ENCODE measurements at places on chromosomes 1 and 21.

- no peak for DNase-seq
Observed at GRCh38 chr1:198491028-198491427, 49.5 kb downstream of the ATP6V1G3 start.

DNA sequence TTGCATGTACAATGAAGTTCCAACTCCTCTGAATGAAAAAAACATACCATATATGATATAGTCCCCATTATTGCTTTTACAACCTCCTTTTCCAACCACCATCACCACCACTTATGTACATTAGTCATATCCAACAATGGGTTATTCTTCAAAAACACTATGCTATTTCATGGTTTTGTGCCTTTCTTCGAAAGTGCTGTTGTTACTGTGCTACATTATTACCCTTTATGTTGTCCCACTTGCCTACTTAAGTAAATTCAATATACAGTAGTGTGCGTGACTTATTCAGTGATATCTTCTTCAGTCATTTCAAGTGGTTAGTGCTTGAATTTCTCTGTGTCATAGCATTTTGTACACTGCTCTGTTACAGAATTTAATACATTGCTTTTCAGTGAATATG is 105.3 kb downstream of the ASH1L start:
- DNase-seq, result no peak

DNA sequence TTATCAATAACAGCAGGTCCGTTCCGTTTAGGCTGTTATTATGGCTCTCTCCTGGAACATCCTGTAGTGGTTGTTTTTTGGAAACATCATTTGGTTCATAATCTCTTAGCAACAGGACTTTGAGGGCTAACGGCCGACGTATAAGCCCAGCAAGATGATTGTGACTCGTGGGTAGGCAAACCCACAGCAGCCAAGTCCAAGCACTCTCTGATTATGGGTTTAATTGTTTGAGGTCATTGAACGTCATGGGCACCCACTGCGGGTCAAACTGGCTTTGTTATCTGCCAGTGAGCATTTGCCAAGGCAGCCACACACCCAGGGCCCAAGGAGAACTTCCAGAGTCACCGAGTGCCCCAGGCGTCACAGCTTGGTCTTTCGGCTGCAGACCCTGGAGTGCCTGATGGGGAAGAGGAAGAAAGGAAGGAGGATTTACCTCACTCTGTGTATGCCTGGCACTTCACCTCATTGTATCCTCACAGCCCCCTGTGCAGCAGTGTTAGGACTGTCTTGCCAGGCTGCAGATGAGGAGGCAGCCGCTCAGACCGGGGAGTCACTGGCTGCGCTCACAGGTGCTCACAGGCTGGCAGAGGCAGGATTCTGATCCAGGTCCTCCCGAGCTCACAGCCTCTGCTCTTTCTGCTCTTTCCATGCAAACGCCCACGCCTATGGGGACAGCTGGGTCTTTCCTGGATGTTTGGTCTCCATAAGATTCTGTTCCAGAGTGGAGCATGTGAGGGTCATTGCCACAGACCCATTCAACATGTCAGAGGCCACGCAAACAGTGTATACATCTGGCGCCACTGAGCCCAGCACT is 30.8 kb upstream of the EPS8L3 start:
- no peak for DNase-seq

- no peak for DNase-seq
Observed at GRCh38 chr1:91564888-91565701, 64.4 kb downstream of the CDC7 start.

All from stimulated activated CD8-positive, alpha-beta memory T cell treated with anti-CD3 and anti-CD28 coated beads, Interleukin-12 subunit alpha, Interleukin-12 subunit beta, amount 100 ng/mL, for 1 hour (primary cell).